Smooth muscle cell of the pulmonary artery (primary cell): ENCODE measurements at places on chromosomes 16 and 17. TPM values are rescaled to one million over a fixed set of nuclear protein-coding genes. Genes with fewer than 3 reads are reported as not detected.

Gene MGAT5B
- total RNA-seq: 0.10 and 0.33 TPM in 2 replicates

Gene C17orf100
- 0.46 and 0.72 TPM in 2 replicates for total RNA-seq

Gene NPIPA2
- 0.69 and 0.98 TPM in 2 replicates for total RNA-seq

Gene SDR42E2
- not detected in 2 replicates for total RNA-seq

Gene TEX14
- 0.03 and 0.07 TPM in 2 replicates for total RNA-seq

Gene MAZ
- total RNA-seq: 166 and 199 TPM in 2 replicates

Gene TM4SF5
- total RNA-seq: not detected in 2 replicates

Gene CAVIN1
- 538 and 866 TPM in 2 replicates for total RNA-seq

Gene CNTD1
- 0.07 and 0.36 TPM in 2 replicates for total RNA-seq

Gene FAM20A
- total RNA-seq: 0.17 and 8.7 TPM in 2 replicates

Gene CCL7
- total RNA-seq: 0.85 and 3.7 TPM in 2 replicates

Gene OTOP3
- not detected in 2 replicates for total RNA-seq

Gene SSTR5
- not detected in 2 replicates for total RNA-seq

Gene SPNS2
- total RNA-seq: 0.13 and 0.40 TPM in 2 replicates

Gene GAS7
- 0.63 and 10.0 TPM in 2 replicates for total RNA-seq

Gene USP10
- total RNA-seq: 55.9 and 67.8 TPM in 2 replicates

Gene HAP1
- under 0.01 and 0.07 TPM in 2 replicates for total RNA-seq

Gene ASB16
- total RNA-seq: 0.33 and 0.40 TPM in 2 replicates

Gene KRTAP16-1
- total RNA-seq: not detected in 2 replicates

Gene LGALS9B
- total RNA-seq: not detected in 2 replicates

Gene TMEM88
- total RNA-seq: 0.13 and 0.20 TPM in 2 replicates

Gene HSF5
- not detected in 2 replicates for total RNA-seq

Gene TBKBP1
- total RNA-seq: 9.9 and 12.5 TPM in 2 replicates

Gene NUP88
- 52.4 and 53.8 TPM in 2 replicates for total RNA-seq

Gene BIRC5
- total RNA-seq: 9.1 and 18.4 TPM in 2 replicates

Gene RAB11FIP4
- total RNA-seq: 0.23 and 0.46 TPM in 2 replicates

Gene CX3CL1
- 4.2 and 10.8 TPM in 2 replicates for total RNA-seq

Gene CRHR1
- not detected in 2 replicates for total RNA-seq

Gene GPR139
- not detected in 2 replicates for total RNA-seq

Gene ZNF286A
- total RNA-seq: 25.3 and 37.9 TPM in 2 replicates

Gene PRR15L
- total RNA-seq: not detected in 2 replicates

Gene TRPV2
- total RNA-seq: 71.5 and 83.5 TPM in 2 replicates

Gene TBC1D28
- not detected in 2 replicates for total RNA-seq

Gene HNF1B
- not detected in 2 replicates for total RNA-seq

Gene CDH1
- 0.13 and 0.52 TPM in 2 replicates for total RNA-seq

Gene ITGA3
- total RNA-seq: 269 and 463 TPM in 2 replicates

Gene MT1E
- 86.1 and 156 TPM in 2 replicates for total RNA-seq

Gene PPL
- 7.7 and 29.5 TPM in 2 replicates for total RNA-seq

Gene PRSS21
- total RNA-seq: 0.23 TPM in 1 of 2 replicates, not detected in the other

Gene KAT8
- 41.5 and 41.6 TPM in 2 replicates for total RNA-seq

Gene SSH2
- 10.6 and 14.3 TPM in 2 replicates for total RNA-seq
